Activated naive CD8-positive, alpha-beta T cell treated with anti-CD3 and anti-CD28 coated beads for 36 hours (primary cell): ENCODE measurements at places on chromosomes 12 and 14.

DNA sequence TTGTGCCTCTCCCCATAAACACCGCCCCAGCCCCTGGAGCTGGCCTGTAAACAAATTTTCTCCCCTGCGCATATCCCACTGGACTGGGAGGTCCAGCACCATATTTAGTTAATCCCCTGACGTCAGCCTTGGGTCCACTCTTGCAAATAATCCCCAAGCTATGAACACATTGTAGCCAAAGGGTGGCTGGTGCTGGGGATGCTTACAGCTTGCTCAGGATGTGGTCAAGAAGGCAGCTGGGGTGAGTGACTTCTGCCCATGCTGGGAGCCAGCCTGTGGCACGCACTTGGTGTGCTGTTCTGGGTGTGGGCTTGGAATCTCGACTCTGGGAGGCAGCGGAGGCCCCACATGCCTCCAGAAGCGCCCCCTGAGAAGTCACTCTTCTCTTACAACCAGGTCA, 32.1 kb downstream of the CMKLR1 start:
- DNase-seq: no peak

DNA sequence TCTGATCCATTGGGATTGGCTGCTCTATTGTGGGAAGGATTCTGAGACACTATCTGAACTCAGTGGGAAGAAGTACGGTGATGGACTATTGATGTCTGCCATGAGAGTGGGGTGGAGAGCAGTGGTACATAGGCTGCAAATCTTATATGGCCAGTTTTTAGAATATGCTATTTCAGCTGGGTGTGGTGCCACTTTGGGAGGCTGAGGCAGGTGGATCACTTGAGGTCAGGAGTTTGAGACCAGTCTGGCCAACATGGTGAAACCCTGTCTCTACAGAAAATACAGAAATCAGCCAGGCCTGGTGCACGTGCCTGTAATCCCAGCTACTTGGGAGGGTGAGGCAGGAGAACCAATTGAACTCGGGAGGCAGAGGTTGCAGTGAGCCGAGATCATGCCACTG, 505.9 kb downstream of the MED13L start:
- no peak for DNase-seq

GRCh38 chr14:96039633-96040311, 610 bp downstream of the C14orf132 start:
- peak; percentile 36 for DNase-seq

- DNase-seq: peak; percentile 80
Observed at GRCh38 chr14:55411426-55412389, at the start of gene ATG14. Gene ATG14, minus strand, starts transcription at chr14:55411830. Its CDS starts 8 bp downstream, at chr14:55411822.

- no peak for DNase-seq
Observed at GRCh38 chr14:89771251-89771650, 183.3 kb downstream of the EFCAB11 start.

DNA sequence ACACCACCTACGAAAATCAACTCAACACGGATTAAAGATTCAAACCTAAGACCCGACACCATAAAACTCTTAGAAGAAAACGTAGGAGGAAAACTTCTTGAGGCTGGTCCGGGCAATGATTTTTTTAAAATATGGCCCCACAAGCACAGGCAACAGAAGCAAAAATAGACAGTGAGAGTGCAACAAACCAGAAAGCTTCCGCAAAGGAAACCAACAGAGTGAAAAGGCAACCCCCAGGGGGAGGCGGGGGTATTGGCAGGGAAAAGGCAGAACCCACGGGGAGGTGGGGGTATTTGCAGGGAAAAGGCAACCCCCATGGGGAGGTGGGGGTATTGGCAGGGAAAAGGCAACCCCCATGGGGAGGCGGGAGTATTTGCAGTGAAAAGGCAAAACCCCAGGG, 20.5 kb upstream of the FBRSL1 start:
- DNase-seq: no peak

GRCh38 chr12:101021442-101021841, 188.6 kb downstream of the SLC5A8 start:
- no peak for DNase-seq

GRCh38 chr14:66383257-66383656, 102.9 kb upstream of the CCDC196 start:
- DNase-seq: no peak

GRCh38 chr14:63512861-63513260, 30.3 kb downstream of the PPP2R5E start:
- no peak for DNase-seq

GRCh38 chr14:68730811-68731425, 61.9 kb downstream of the ZFP36L1 start:
- no peak for DNase-seq

DNA sequence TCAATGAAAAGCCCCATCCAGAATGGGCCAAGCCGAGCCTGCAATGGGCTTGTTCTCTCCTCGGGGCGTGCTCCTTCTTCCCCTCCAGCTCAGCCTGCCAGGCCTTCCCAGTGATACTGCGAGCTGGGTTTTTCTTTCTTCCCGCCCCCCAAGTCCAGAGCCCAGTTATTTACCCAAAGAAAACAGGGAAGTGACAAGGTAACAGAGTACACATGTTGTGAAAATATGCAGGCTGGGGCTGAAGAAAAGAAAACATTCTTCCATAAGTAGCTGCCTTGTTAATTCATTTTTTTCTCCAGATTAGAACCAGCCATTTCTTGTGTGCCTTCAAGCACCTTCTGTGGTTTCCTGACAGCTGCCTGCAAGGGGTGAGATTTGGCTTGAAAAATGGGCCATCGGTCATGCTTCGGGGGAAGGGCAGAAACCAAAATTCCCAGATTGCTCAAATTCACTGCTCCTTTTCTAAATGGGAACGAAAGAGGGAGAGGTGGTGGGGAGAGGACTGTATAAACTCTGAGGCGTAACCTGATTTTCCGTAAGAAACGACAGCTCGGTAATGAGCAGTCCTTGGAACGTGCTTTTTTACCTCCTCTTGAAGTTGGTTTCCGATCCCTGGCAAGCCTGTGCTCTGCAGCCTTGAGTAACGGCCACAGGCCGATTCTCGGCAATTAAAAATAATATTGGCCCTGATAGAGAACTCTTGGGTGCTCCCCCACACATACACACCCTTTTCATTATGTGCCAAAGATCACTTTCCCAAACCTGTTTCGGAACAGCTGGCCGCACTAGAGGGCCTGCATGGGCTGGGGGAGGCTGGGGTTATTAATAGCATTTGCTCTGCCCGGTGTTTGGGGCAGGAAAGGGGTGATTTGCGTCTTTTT, 229.4 kb downstream of the ZFP36L1 start:
- no peak for DNase-seq

GRCh38 chr12:132173135-132174014, 29.1 kb downstream of the NOC4L start:
- no peak for DNase-seq

GRCh38 chr12:95918194-95918993, 24.0 kb downstream of the CCDC38 start:
- peak; percentile 33 for DNase-seq

DNA sequence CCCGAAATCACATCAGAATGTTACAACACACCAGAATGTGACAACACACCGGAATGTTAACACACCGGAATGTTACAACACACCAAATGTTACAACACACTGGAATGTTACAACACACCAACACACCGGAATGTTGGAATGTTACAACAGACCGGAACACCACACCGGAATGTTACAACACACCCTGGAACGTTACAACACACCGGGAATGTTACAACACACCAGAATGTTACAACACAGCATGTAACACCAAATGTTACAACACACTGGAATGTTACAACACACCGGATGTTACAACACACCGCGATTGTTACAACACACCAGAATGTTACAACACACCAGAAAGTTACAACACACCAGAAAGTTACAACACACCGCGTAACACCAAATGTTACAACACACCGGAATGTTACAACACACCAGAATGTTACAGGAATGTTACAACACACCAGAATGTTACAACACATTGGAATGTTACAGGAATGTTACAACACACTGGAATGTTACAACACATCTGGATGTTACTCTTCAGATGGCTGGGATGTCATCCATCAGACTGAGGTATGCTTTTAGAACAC, 21.1 kb downstream of the CHFR start:
- no peak for DNase-seq

DNA sequence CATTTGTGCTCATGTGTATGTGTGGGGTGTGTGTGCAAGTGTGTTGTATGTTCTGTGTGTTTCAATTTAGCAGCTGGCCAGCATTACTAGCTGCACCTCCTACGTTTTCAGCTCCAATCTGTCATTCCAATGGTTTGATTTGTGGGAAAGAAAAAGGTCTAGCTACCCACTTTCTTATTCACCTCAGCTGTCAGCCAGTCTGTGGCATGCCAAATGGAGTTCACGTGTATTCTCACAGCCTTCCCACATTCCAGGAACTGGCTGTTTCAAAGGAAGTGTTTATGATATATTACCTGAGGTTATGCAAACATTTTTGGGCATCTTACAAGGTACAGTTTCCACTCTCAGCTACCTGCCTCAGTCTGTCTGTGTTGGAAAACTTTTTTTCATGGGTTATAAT, 220.2 kb upstream of the CPNE8 start:
- no peak for DNase-seq

DNA sequence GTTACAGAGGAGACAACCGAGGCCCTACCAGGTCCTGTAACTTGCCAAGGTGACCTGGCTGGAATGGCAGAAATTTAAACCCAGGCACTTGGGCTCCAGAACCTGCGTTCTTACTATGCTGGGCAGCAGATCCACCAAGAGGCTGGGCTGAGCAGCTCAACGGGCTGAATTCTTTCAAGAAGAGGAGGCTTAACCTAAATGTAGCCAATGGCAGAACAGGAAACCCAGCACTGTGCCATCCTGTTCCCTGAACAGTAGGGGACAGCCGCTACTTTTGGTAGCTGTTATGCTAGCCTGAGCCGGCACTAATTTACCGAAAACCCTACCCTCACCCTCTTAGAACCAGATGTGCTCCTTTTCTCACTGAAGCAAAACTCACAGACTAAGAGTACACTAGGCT, 86.1 kb downstream of the ACTN1 start:
- no peak for DNase-seq

GRCh38 chr14:44820230-44820964, 141.3 kb downstream of the KLHL28 start:
- DNase-seq: no peak

DNA sequence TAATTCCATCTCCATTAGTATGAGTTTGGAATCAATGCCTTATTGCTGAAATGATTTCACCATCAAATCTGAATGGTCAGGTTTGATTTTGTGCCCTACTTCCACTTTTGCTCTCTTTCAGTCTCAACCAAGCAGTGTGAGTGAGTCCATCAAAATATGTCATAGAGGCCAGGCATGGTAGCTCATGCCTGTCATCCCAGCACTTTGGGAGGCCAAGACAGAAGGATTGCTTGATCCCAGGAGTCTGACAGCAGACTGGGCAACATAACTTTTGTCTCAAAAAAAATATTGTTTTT, 22.0 kb upstream of the HSP90B1 start:
- DNase-seq: no peak

DNA sequence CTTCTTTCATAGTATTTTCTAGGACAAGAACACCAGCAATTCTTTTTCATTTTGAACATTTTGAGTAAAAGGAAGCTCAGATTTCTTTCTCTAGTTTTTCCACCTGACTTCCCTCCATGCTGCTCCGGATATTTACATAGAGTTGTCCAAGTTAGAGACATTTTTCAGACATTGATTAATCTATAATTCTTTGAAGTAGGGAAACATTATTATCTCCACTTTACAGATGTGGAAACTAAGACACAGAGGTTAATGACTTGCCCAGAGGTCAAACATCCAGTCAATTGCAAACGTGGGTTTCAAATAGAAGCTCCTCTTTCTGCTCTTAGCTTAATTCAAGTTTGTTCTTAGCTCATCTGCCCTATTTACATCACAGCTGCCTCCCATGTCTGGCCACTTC, 138.3 kb downstream of the EGLN3 start:
- no peak for DNase-seq

DNA sequence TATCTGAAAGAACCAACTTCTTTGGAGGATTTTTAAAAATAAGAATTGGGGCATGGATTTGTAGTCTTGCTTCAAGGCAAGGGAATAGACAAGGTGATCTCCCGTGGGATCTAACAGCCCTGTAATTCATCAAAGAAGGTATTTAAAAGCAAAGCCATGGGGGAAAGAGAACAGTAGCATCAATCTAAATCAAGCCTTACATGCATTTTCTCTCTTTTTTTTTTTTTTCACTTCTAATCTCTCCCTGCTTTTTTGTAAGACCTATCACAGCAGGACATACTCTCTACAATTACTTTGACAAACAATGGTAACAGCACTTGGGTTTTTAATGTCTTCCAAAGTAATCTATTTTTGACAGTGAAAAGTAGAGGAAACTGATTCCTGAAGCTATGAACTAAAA, 367.9 kb downstream of the PAWR start:
- DNase-seq: no peak

GRCh38 chr14:68703093-68703492, 89.8 kb downstream of the ZFP36L1 start:
- DNase-seq: peak; percentile 17
